ENCODE measurements at places on chromosomes 2 and 18.

DNA sequence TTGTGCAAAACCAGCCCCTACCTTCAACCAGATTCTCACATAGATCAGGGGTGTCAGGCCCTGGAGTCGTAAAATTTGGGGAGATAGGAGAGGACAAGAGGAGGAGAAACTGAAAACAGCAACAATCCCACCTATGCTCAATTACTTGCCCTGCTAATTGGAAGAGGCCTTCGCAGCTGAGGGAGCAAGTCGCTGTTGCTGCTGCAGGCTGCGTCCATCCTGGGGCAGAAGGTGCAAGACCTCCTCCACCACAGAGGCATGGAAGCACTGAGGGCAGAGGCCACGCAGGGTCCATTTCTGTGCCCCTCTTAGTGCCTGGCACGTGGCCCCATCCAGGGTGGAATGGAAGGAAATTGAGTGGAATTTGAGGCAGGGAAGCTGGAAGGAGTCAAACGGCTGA is 36.5 kb downstream of the CNGA3 start:
- DNase-seq, result no peak

GRCh38 chr2:169038338-169038757 is 7.2 kb upstream of the ABCB11 start:
- DNase-seq, result no peak

GRCh38 chr2:47561371-47561770 is 158.4 kb downstream of the MSH2 start:
- DNase-seq, result no peak

DNA sequence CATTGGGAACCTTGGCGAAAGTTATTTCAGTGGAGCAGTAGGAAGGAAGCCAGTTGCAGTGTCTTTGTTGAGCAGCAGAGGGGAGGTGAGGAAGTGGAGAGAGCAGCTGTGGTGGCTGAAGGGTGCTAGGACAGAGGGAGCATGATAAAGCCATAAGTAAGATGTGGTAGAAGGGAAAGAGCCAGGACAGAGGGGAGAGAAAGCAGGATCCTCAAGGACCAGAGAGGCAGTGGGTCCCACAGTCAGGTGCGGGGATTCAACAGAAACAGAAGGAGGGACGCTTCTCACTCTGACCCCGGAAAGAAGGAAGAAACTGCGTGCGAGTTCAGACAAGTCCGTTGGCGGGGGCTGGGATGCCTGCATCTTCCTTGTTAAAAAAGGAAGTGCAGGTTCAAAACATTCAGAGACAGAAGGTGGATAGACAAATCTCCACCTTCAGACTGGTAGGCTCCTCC is at the start of gene CXCR2:
CXCR2 (plus strand) TSS at position 403 of the 455 bp plus-strand sequence. CDS start 8,774 bp downstream, outside the sequence.
- no peak for DNase-seq

DNA sequence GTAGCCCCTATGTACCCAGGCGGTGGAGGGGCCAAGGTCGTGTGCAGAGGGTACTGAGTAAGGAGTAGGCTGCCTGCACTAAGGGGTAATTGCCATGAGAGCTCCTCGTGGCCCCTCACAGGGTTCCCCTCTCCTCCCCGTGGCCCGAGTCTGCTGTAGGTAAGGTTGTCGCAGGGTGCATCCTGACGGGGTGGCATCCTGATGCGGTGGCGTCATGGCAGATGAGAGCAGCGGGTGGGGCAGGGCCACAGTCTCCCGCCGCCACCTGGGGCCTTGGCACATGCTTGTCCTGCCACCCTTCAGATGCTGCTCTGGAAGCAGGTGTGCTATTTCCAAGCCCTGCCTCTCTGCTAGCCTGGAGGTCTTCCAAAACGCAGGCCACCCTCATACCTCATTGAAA is 89.7 kb downstream of the EIPR1 start:
- DNase-seq, result no peak

- no peak for DNase-seq
Observed at GRCh38 chr2:62180975-62181374, 14.9 kb upstream of the B3GNT2 start.

DNA sequence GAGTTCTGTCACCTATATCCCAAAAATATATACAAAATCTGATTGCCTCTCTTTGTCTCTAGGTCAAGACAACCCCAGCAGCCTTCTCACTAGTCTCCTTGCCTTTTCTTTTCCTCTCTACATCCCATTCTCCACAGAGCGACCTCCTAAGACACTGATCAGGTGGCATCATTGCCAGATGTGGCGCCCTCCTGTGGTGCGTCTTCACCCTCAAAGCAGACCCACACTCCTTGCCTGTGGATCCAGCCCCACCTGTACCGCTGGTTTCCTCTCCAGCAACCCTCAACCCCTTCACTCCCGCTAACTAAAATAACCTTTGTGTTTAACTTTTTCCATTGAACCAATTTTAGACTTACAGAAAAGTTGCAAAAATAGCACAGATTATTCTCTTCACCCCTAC is 273.3 kb downstream of the GLI2 start:
- DNase-seq, result no peak

GRCh38 chr2:196544906-196545433 is 94.5 kb upstream of the CCDC150 start:
- DNase-seq, result no peak

- DNase-seq, result no peak
Observed at GRCh38 chr18:29160170-29160569, 983.2 kb upstream of the CDH2 start.

DNA sequence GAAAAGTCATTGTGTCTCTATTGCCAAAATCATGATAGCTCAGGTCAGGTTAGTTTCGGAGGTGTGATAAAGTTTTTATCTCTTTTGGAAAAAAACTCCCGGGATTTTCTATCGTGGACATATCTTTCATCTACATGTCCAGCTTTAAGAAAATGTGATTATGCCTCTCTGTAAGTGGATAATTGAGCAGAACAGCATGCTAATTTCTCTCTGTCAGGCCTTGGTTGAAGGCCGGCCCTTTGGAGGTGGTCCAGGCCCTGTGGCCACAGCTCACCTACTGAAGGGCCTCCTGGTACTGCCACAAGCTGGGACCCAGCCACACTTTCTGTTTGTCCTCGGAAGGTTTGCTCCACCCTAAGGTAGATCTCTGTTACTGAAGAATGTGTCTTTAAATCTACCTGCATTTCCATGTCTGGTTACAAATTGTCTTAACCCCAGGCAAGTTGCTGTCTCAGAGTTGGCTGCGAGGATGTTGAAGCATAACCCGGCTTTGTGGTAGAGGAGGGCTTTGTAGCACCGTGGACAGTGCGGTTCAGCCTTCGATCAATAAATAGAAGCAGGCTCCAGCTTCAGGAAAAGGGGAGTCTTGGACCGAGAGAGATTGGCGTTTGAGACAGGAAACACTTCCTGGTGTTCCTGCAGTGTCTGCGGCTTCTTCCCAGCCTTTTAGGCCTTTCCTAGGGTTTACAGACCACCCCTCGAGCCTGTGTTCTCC is 25.5 kb downstream of the TCF7L1 start:
- no peak for DNase-seq

DNA sequence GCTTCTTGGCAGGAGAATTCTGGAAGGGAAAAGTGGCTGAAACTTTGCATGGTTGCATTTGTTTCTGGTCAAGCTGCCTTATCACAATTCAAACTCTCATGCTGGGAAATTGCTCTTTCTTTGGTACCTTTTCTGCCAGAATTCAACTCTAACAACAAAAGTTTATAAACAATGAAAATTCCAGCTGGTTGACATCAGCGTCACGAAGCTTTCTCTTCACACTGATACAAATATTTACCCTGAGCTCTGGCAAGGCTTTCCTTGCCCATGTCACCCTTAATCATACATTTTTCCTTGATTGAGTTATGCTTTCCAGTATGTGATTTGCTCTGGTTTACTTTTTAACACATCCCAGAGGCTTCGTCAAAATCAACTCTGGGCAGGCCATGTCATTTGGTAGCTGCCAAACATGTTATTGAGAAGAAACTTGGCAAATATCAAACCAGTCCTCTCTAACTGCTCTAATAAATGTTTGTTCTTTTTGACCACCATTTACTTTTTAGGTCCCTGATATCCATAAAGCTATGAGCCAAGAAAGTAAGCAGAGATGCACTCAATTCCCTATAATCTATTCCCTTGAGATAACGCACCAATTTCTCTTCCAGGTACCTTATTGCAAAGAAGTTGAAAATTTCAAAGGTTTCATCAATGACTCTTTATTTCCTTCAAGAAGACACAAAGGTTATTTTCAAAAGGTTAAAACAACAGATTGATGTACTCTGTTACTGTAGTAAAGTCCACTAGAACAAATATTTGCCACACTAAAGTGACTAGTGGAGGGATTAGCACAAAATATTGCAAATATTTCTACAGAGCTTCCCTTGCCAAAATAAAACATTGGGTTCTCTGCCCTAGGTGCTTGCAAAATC is 1241.1 kb upstream of the ZEB2 start:
- no peak for DNase-seq

DNA sequence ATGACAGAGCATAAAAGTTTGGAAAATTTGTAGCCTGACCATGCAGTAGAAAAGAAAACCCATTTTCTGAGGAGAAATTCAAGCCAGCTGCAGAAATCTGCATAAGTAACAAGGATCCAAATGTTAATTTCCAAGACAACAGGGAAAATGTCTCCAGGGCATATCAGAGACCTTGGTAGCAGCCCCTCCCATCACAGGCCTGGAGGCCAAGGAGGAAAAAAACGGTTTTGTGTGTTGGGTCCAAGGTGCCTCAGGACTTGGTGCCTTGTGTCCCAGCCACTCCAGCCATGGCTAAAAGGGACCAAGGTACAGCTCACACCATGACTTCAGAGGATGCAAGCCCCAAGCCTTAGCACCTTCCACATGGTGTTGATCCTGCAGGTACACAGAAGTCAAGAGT is 324.4 kb downstream of the ETAA1 start:
- no peak for DNase-seq

DNA sequence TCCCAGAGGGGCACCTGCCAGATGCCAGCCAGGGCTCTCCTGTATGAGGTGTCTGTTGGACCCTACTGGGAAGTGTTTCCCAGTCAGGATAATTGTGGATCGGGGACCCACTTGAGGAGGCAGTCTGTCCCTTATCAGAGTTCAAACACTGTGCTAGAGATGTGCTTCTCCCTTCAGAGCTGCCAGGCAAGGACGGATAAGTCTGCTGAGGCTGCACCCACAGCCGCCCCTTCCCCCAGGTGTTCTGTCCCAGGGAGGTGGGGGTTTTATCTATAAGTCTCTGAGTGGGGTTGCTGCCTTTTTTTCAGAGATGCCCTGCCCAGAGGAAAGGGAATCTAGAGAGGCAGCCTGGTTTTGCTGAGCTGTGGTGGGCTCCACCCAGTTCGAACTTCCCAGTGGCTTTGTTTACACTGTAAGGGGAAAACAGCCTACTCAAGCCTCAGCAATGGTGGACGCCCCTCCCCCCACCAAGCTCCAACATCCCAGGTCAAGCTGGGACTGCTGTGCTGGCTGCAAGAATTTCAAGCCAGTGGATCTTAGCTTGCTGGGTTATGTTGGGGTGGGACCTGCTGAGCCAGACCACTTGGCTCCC is 324.0 kb upstream of the SETBP1 start:
- DNase-seq, result no peak

- DNase-seq, result no peak
Observed at GRCh38 chr2:98548920-98549818, 59.1 kb downstream of the COA5 start.

DNA sequence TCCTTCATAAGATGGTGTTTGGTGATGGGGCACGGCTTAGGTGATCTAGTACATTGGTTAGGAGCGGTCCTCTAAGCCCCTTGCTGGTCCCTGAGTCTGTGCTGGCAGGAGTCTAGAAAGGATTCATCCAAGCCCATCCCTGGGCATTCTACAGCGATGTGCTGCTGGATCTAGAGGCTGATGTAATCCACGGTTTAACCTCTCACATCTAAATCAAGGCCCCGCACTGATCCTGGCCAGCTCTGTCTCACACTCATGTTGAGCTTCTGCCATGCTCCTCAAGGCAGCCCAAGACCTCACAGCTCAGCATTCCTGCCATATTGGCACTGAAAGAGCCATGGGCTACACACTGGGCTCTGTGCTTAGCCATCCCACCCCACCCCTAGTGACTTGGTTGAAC is 664.8 kb downstream of the STK39 start:
- DNase-seq, result no peak

- no peak for DNase-seq
Observed at GRCh38 chr2:25664965-25665307, 8.4 kb downstream of the DTNB start.

DNA sequence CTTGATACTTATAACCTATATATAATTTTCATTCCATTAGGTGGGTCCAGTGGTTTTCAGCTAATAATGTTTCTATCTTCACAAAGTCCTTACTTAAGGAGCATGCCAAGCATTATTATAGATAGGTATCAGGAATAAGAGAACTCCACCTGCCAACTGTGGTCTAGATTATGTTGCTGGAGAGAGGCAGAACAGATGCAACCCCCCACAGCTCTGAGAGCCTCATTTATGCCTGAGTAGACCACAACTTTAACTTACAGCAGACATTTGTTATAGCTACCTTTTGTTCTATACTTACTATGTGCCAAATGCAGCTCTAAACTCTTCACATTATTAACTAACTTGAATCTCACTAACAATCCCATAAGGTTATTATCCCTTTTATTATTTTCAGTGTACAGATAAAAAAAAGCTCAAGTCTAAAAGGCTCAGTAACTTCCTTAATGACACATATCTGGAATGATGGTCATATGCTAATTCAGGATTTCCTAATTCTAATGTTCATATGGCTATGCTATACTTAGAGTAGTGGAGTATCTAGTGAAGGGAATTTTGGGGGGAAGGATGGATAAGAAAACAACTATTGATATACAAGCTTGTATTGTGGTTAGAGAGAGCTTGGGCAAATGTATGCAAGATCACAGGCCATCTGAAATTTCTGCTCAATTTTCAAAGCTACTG is 119.1 kb upstream of the RND3 start:
- no peak for DNase-seq

DNA sequence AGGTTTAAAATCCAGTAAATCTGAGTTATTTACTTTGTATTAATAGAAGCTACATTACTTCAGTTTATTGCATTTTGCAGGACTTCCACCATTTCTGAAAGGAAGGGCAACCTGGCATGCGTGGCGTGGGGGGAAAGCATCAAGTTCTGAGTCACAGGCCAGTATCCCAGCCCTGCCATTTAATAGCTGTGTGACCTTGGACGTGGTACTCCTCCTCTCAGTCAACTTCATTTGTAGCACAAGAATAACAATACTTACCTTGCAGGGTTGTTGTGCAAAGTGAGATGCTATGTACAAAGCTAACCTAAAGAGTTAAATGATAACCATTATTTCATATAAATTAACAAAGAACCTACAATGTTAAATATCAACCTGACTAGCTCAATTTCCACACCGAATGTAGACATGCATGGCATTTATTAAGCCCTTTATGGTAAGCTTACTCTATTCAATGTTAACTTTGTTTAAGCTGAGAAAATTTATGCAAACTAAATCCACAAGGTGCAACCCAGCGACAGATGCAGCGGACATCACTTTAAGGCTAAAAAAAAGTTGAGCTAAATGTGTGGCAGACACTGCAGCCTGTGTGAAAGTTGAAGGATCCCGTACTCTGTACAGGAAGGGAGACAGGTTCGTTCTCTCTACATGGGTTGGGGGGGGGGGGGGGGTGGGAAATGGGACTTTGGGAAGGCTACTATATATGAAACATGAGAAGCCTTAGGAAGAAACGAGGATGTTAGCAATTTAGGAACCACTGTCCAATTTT is 17.2 kb upstream of the STPG4 start:
- no peak for DNase-seq

- no peak for DNase-seq
Observed at GRCh38 chr2:45124456-45124855, 115.2 kb upstream of the SIX2 start.
